Fibroblast of skin of scalp (primary cell): ENCODE measurements at places on chromosomes 1 and 21.

DNA sequence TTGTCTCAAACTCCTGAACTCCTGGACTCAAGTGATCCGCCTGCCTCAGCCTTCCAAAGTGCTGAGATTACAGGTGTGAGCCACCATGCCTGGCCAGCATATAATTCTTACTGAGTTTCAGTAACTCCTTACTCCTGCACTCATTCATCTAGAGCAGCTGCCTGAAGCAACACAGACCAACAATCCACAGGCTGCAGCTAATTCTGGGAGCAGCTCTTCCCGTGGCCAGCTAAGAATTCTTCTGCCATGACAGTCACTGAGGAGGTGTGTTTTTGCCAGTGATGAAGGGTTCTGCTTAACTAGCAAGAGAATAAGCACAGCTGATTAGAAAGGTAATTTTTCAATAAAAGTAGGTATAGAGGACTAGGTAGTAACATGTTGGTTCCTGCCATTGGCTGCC lies 5.4 kb downstream of the VTCN1 start:
- no peak for DNase-seq

GRCh38 chr1:21734526-21734925 lies 48.4 kb downstream of the USP48 start:
- no peak for DNase-seq

DNA sequence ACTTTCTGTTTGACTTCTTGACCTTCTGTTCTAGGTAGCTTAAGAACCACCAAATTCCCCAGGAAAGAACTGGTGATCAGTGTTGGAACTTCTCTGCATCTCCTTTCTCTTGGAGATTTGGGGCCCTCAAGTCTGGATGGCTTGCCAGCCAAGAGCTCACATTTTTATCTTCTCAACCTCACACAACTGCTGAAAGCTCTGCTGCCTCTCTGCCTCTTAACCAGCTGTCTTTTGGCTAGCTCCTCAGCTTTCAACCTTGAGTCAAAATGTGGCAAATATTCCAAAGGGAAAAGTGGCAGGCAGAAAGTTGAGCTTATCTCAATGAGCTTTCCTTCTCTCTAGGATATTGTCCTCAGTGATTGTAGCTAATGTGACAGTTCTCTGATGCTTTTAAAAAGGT lies 89.2 kb upstream of the CCDC190 start:
- no peak for DNase-seq

DNA sequence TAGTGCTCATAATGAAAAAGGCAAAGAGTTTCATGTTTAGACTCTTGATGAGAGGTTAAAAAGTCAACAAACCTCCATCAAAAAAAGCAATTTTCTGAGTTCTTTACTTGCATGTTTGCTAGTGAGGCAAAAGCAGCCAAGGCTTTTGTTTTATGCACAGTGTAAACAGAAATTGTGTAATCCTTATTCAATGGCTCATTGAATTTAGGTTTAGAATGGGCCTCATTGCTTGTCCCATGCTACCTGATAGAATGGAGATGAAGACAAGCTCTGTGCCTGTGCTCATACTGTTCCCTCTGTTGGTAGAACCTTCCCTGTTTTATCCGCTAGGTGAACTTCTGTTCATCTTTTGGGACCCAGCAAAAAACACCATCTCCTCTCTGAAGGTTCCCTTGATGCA lies 10.0 kb upstream of the LRRC8D start:
- DNase-seq, result no peak

DNA sequence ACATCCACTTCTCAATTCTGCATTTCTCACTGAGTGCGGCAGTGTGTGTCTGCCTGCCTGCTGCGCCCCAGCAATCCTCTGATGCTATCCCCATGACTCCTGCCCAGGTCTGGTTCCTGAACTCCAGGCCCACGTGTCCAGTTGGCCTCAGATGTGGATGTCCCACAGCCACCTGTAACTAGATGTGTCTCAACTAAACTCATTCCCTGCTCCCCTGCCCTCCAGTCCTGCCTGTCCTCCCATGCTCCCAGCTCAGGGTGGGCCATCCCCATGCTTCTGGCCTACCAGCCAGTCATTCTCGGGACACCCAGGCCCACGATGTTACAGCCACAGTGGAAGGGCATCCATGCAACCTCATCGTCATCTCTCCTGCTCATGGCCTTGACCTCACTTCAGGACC lies 76.8 kb downstream of the STUM start:
- DNase-seq, result no peak

DNA sequence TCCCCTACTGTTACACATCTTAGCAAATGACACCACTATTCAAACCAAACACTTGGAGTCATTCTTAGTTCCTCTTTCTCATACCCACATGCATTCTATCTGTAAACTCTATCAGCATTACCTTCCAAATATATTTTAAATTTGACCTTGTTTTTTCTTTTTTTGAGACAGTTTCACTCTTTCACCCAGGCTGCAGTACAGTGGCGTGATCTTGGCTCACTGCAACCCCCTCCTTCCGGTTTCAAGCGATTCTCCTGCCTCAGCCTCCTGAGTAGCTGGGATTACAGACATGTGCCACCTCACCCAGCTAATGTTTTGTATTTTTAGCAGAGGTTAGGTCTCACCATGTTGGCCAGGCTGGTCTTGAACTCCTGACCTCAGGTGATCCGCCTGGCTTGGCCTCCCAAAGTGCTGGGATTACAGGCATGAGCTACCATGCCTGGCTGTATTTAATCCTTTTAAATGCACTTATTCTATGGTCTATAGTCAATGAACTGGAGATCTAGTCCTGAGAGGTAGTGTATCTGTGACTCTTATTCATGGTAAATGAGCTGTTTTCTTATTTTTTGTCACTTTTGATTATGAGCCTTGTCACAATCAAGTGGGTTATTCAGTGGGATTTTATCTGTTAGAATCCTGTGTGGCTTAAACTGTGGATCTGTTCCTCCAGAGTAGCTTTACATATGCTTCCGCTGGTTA lies 73.1 kb downstream of the GATAD2B start:
- no peak for DNase-seq

DNA sequence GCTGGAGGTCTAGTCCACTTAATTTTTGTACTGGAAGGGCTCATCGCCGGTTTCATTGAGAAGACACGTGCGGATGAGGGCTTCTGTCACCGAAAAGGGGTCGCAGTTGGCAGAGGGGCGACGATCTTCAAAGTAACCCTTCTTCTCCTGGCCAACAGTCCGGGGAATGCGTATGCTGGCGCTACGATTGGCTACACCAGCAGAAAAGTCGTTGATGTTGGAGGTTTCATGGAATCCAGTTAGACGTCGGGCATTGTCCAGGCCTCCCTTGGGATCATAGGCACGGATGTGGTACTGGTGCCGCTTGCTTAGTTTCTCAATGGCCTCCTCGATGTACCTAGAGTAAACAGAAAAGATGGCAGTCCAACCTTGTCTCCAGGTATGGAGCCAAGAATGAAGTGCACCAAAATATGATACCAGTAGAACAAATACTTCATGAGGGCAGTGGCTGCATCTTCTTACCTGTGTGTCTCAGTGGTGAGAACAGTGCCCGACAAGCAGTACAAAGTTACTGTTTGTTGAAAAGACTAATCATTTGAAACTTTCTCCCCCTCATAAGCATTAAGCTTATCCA lies 7.1 kb downstream of the GLUL start:
- no peak for DNase-seq

DNA sequence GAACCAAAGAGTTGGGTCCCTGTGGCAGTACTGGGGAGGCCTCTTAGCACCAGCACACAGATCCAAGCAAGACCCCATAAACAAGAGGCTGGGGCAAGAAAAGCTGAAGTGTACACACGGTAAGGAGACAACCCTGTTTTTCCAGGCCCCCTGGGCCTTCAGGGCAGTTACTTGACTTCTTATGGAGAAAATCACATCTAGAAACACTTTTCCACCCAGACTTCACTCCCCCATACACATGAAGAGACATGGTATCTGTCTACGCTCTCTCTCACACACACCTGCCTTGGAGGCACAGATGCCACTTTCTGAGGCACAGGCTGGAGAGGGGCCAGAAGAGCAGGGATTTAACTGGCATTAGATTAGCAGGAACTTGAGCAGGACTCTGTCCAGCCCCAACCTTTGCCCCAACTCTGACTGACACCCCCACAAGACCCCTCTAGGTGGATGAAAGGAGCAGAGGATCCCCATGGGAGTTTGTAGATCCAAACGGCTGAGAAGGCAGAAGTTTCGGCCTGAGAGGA lies 2.2 kb downstream of the CERS2 start:
- DNase-seq, result no peak

- no peak for DNase-seq
Measured at GRCh38 chr1:21655259-21655658, 13.9 kb downstream of the RAP1GAP start.

DNA sequence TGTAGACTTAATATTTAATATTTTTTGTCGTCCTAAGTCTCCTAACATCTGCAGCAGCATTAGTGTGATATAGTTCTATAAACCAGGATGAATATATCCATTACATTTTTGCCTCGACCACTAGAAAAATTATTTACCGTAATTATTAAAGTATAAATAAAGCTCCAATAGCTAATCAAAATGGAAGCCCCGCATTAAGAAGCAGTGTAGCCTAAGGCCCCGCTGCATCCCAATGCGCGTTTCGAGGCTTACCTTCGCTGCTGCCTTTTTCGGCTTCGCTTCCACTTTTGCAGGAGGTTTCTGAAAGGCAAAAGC lies 891 bp downstream of the HMGN1 start:
- no peak for DNase-seq

- peak; percentile 32 for DNase-seq
Measured at GRCh38 chr1:151680391-151680790, 36.2 kb downstream of the CELF3 start.

DNA sequence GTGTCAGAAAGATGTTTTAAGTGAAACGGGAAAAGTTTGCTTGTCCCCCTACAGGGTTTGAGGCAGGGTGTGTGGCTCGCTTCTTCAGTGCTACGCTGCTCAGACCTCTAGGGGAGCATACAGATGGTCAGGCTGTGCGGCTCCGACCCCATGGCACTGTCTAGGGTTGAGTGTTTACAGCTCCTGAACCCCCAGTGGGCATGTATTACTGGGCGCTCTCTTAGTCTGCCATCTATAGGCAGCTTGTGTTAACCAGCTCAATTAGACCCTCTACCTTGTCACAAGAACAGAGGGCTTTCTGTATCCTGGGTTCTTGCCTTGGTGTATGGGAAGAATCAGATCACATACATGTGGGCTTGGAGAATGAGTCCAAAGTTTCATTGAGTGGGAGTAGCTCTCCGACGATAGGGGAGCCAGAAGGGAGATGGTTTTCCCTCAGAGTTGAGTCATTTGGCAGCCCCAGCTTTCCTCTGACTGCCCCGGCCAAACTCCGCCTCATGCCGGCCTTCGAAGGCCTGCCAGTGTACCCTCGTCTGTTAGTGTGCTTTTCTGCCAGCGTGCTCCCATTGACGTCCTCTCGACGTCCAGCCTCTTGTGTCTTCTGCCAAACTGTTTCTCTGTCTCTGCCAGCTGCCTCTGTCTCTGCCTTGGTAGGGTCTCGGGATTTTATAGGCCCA lies 38.6 kb upstream of the ADGRL4 start:
- no peak for DNase-seq

DNA sequence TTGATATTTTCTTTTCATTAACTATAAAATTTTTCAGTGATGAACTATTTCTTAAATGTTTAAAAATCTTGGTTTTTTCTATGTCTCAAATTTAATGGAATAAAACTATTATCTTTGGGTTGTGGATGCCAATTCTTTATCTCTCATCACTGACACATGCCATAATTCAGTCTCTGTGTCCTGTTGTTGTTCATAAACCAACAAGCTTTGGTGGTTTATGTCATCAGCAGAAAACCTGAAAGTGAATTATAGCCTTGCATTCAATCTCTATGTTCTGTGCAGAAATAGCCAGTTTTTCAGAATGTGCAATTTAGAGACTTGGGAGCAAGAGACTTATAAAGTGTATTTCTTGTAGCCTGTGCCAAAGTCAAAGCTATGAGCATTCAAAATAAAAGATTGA lies 462.6 kb upstream of the ADGRL4 start:
- no peak for DNase-seq

- DNase-seq, result peak; percentile 62
Measured at GRCh38 chr1:8017495-8018197, 8.5 kb downstream of the ERRFI1 start.

DNA sequence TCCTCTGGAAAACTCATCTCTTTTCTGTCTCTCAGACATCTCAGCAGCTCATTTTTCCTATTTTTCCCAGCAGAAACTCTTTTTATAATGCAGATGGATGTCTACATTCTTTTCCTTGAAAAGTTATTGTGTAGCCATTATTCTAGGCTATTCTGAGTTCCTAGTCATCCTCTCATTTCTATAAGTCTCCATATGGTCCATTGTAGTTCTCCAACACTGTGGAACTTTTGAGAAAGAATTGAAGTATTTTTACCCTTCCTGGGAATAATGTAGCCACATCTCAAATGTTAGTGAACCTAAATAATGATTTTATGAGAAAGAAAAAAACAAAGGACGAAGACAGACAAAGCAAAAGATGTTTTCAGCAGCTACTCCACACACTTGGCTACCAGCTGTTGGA lies 26.4 kb upstream of the GPR25 start:
- no peak for DNase-seq

DNA sequence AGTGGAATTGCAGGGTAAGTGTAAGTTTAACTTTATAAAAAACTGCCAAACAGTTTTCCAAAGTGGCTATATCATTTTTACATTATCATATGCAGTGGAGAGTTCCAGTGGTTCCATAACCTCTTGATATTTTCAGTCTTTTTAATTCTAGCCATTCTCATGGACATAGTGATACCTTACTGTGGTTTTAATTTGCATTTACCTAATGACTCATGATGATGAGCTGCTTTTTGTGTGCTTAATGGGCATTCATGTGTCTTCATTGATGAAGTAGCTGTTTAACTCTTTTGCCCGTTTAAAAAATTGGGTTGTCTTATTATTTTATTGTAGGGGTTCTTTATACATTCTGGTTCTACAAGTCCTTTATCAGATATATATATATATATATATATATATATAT lies 29.4 kb downstream of the SNX27 start:
- DNase-seq, result no peak

- peak; percentile 98 for DNase-seq
Measured at GRCh38 chr1:193121616-193122593, at the start of gene CDC73. Gene CDC73, plus strand, starts transcription at chr1:193122031. Its CDS starts 170 bp downstream, at chr1:193122201.

DNA sequence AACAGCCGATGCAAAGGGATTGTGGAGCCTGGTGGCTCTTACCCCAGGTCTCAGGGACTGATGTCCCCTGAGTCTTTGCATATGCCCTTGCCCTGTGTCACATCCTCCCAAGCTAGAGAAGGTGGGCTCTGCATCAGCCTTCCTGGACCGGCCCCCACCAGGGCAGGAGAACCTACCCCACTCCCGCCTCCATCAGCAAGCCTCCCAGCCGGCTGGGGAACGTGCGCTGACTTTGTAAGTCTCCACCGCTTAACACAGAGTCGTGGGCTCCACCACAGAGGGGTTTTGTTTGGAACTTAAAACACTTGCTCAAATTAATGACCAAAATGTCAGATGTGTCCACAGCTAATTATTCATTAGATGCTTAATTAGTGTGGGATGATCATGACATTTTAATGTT lies 255.2 kb upstream of the VAMP3 start:
- DNase-seq, result no peak

GRCh38 chr21:42556960-42557359 lies 43.3 kb downstream of the SLC37A1 start:
- DNase-seq, result no peak

- DNase-seq, result peak; percentile 92
Measured at GRCh38 chr1:81670286-81670685, 130.4 kb upstream of the ADGRL2 start.
